ENCODE measurements at places on chromosomes 12 and 14.

- DNase-seq = no peak
Measured at GRCh38 chr12:67674417-67674816, 25.9 kb downstream of the DYRK2 start.

DNA sequence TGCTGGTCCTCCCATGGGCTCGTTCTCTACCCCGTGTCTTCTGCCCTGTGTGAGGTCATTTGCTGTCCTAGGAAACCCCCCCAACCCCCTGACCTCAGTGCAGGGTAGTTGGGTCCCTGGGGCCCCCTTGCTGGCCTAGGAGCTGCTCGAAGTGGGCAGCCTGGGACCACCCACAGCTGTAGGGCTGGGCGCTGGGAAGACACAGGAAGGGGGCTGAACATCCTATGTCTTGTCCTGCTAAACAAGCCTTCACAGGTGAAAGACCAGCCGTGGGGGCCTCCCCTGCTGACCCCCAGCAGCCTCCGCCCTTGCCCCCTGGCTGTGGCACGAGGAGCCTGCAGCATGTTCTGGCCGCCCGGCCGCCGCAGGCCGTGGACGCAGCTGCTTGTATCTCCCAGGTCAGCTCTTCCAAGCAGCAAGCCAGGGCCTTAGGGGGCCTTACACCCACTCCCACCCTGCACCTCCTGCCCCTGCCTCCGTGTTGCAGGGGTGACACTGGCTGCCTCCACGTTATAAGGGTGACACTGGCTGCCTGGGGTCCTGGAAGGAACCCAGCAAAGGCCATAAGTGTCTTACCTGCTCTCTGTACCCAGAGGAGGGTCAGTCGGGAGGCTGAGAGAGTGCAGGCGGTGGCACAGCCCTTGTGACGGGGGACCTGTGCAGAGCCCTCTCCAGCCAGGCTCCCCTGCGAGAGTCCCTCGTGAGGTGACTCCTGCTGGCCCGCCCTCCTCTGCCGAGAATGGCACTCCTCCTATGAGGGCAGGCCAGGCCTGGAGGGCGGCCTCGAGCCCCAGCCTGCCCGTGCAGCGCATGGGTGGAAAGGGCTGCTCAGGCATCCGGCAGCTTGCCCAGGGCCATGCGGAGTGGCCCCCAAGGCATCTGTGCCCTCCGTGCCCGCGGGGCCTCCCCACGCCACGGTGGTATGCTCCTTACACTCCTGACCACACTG is 11.5 kb upstream of the TEX22 start:
- no peak for DNase-seq

- DNase-seq = no peak
Measured at GRCh38 chr12:93827669-93828068, 150.5 kb downstream of the CRADD start.

- no peak for DNase-seq
Measured at GRCh38 chr12:130418251-130418650, 80.6 kb downstream of the PIWIL1 start.

- no peak for DNase-seq
Measured at GRCh38 chr12:115466076-115466475, 782.1 kb upstream of the TBX3 start.

- peak; percentile 77 for DNase-seq
Measured at GRCh38 chr14:63896278-63896720, 43.5 kb downstream of the SYNE2 start.

GRCh38 chr12:51392556-51393237 is 1.5 kb upstream of the GALNT6 start:
- no peak for DNase-seq

GRCh38 chr14:54567224-54567638 is 303 bp downstream of the SAMD4A start:
- peak; percentile 55 for DNase-seq

DNA sequence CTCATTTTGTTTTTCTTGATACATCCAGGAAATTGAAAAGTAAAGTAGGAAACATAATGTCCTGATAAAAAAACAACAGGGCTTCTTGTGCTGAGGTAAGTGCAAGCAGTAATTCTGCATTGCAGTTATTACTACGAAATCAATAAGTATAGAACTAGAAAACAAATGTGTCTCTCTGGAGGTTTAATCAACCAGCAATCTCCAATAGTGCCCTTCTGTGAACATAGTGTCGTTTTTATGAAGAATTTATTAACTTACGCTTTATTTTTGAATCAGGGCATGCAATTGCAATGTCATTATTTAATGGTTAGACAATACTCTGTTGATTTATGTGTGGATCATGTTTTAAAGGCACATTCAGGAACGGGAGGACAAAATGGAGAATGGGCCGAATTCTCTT is 494.1 kb upstream of the NOVA1 start:
- no peak for DNase-seq

GRCh38 chr12:80843969-80844368 is 93.8 kb downstream of the LIN7A start:
- no peak for DNase-seq

GRCh38 chr12:120100630-120101029 is 15.9 kb downstream of the RAB35 start:
- no peak for DNase-seq

DNA sequence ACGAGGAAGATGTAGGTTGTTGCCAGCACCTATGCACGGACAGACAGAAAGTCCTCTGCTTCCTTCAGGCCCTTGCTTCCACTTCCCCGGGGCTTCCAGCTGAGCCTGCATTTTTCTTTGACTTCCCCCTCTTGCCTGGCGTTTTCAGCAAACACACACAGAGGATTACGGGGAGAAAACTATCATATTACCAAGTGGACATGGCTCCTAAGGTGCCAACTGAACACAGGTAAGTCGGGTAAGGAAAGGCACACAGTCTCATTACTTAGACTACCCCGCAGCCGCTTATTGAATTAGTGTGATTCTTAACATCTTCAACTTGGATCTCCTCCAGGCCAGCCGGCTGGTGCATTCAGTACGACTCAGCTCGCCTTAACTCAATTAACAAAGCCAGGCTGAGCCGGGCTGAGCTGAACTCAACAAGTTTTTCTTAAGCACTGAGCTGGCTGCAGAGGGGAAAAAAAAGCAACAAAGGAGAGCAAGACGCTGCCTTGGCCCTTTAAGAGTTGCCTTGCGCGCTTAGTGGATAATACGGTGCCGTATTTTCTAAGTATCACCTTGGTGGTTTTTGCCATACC is 19.2 kb upstream of the MAP1LC3B2 start:
- no peak for DNase-seq

DNA sequence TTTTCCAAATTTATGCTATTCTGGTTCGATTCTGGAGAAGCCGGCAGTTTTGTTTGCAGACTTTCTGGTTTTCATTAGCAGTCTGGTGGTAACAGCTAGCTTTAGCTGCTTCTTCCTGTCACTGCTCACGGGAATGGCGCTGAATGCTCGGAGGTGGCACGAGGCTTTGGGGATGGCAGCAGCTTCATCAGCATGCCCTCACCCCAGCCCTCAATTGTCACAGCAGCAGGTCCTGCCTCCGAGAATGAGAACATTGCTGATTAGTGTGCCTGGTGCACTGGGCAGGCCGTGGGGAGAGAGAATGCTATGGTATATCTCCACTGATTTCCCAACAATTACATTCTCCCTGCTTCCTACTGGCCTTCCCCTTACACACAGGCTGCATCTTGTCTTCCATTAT is 73.6 kb downstream of the SAMD4A start:
- no peak for DNase-seq

- no peak for DNase-seq
Measured at GRCh38 chr14:99136401-99136800, 135.6 kb downstream of the BCL11B start.

DNA sequence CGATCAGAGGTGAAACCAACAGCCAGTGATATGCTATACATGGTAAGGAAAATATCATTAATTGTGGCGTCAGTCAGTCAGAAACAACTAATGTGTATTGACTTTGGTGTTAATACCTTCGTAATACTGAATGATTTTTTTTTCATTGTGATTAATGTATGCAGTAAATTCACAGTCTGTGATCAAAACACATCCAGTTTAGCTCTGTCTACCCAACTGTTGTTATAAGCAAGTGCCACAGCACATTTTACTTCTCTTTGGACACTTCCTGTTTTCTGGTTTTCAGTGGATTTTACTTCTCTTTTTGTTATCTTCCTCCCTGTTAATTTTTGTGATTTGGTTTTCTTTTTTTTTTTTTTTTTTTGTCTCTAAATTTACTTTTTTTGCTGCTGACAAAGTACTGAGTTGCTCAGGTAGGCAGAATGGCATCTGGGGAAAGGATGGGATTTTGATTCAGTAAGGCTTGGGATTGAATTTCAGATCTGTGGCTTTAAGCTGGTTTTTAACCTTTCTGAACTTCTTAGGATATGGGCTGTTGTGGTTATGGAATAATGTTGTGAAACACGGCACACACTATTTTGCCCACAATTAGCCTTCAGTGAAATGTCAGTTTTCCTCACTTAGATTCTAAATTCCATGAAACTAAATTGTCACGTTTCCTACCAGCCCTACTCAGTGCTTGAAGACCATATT is 604 bp downstream of the GLIPR1 start:
- DNase-seq = no peak

DNA sequence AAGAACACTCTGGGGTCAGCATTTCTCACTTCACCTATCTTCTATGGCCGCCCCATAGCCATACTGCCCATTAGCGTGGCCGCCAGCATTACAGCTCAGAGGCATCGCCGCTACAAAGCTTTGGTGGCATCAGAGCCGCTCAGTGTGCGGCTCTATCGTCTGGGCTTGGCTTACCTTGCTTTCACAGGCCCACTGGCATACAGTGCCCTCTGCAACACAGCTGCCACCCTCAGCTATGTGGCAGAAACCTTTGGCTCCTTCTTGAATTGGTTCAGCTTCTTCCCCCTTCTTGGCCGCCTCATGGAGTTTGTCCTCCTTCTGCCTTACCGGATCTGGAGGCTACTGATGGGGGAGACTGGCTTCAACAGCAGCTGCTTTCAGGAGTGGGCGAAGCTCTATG is 2.6 kb downstream of the DNAJC22 start:
- no peak for DNase-seq

GRCh38 chr14:47442211-47442610 is 233.2 kb downstream of the MDGA2 start:
- DNase-seq = peak; percentile 78

DNA sequence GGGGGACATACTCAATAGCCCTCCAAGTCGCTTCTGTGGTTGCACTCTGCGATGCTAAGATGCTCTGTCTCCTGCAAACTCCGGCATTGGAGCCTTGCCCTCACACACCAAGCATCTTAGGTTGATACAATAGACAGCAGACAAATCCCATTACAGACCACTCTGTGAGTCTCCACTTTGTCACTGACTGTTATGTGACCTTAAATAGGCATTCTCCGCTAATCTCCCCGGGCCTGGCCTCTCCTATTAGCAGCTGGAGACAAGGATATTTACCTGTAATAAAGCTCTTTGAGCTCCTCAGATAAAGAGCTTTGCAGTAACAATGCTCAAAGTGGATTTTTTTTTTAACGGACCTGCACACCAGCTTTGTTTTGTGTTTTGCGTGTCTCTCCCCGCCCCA is 479.7 kb upstream of the TBX3 start:
- no peak for DNase-seq

DNA sequence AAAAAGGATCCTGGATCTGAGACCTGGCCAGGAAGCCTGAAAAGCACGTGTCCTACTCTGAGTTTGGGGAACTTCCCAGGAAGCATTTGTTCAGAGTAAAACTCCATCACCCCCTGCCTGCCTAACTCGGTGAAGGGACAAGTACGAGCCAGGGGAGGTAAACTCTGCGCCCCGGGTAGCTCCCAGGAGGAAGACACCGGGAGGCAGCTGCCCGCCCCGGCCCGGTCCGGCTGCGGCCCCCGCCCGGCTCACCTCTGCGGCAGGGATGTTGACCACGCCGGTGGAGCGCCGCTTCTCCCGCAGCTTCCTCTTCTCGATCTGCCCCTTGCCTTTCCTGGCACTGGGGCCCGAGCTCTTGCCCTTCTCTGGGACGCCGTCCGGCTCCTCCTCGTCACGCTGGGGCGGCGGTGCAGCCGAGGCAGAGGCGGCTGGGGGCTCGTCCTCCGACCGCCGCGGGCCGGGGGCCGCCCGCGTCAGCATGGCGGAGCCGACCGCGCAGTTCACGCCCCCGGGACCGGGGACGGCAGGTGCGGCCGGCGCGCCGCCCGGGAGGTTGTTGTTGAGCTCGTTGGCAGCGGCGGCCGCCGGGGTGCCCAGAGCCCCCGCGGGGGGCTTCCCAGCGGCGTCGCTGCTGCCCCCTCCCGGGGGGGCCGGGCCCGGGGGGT is 1.2 kb downstream of the PAWR start:
- DNase-seq = peak; percentile 15

GRCh38 chr14:72909163-72909562 is 15.3 kb upstream of the DPF3 start:
- no peak for DNase-seq

GRCh38 chr12:48336061-48336460 is 14.7 kb downstream of the ZNF641 start:
- DNase-seq = no peak

DNA sequence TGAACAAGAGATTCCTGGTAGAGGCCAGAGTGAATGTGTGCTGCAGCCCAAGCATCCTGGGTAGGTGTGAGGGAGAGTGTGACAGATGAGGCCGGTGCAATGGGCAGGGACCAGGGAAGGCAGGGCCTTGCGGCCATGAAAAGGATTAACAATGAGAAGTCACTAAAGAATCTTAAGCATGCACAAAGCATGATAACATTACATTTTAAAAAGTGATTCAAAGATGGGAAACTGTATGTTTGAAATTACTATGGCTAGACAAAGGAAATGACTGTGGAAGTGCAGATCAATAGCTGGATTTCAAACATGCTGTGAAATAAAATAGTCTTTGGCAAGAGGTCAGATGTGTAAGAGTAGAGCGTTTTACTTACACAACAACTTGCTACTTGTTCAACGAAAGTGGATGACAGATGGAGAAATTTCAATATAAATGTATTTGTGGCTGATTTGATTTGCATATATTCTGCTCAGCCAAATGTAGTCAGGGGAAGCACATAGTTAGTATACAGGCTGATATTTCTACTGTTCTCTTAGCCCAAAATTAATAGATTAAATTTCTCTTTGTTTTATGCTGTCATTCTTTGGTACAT is 175.5 kb downstream of the CCDC59 start:
- DNase-seq = peak; percentile 11

DNA sequence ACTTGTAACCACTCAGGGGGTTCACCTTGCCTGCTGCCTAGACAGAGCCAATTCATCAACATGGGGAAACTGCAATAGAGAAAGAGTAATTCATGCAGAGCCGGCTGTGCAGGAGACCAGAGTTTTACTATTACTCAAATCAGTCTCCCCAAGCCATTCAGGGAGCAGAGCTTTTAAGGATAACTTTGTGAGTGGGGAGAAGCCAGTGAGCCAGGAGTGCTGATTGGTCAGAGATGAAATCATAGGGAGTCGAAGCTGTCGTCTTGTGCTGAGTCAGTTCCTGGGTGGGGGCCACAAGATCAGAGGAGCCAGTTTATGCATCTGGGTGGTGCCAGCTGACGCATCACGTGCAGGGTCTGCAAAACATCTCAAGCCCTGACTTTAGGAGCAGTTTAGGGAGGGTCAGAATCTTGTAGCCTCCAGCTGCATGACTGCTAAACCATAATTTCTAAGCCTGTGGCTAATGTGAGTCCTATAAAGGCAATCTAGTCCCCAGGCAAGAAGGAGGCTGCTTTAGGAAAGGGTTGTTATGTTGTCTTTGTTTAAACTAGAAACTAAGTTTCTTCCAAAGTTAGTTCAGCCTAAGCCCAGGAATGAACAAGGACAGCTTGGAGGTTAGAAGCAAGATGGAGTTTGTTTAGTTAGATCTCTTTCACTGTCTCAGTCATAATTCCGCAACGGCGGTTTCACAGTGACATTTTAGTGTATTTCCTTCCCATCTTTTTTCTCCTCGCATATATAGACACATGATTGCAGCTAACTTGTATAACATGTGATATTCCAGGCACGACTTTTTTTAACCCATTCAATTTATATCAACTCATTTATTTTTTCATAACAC is 68.9 kb upstream of the NCOR2 start:
- DNase-seq = no peak

All from urothelium cell line (cell line).